CD4-positive, alpha-beta T cell treated with Interleukin-2 at 100 ng/mL for 4 hours (primary cell): ENCODE measurements at places on chromosomes 6 and 20.

- no peak for DNase-seq
These were observed 108.5 kb upstream of the RALGAPA2 start for GRCh38 chr20:20820785-20821483.

DNA sequence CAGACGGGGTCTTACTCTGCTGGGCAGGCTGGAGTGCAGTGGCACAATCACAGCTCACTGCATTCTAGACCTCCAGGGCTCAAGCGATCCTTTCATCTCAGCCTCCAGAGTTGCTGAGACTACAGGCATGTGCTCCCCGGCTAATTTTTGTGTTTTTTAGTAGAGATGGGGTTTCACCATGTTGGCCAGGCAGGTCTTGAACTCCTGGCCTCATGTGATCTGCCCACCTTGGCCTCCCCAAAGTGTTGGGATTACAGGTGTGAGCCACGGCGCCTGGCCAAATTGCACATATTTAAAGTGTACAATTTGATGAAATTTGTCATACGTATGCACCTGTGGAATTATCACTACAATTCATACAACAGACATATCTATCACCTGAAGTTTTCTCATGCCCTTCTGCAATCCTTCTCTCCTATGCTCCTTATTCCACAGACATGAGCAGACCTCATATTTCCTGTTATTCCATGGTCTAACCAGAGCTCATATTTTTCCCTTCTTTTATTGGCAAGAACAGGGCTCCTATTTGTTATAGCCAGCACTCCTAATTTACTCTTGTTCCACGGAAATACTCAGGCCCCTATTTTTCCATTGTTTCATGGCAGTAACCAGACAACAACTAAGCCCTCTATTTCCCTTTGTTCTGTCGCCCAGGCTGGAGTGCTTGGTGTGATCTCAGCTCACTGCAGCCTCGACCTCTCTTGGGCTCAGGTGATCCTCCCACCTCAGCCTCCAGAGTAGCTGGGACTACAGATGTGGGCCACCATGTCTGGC is 2.2 kb upstream of the CSTL1 start:
- no peak for DNase-seq

- no peak for DNase-seq
These were observed 16.2 kb downstream of the SUN5 start for GRCh38 chr20:32988008-32988407.

GRCh38 chr20:33790566-33790965 is 20.6 kb upstream of the CHMP4B start:
- DNase-seq = no peak

GRCh38 chr6:33126101-33126714 is 50.4 kb downstream of the HLA-DPB1 start:
- peak; percentile 53 for DNase-seq

DNA sequence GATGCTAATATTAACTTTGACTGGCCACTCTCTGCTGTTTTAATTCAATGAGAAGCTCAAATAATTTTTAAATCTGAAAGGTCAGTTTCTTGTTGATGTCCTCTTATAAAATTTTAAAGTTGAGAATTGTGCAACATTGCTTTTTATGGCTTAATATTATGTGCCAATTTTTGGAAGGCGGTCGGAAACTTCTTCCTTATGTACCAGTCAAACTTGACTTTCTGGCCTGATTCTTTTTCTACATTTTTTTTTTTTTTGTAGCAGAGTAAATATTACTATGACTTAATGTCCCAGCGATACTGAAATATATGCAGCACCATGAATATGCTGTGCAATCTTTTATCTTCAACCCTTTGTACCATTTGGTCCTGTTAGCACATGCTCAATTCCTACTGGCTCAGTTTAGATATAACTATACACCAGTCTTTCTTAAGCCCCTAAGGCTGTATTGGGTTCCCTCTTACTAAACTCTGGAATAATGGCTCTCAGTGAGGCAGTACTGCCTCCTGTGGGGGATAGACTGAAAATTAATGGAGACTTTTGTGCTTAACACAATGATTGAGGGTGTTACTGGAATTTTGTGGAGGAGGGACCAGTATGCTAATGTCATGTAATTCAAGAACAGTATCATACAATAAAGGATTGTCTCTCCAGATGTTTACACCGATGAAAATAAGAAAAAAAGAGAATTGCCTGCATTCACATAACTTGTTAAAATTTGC is 156.4 kb upstream of the SYNCRIP start:
- DNase-seq = no peak

DNA sequence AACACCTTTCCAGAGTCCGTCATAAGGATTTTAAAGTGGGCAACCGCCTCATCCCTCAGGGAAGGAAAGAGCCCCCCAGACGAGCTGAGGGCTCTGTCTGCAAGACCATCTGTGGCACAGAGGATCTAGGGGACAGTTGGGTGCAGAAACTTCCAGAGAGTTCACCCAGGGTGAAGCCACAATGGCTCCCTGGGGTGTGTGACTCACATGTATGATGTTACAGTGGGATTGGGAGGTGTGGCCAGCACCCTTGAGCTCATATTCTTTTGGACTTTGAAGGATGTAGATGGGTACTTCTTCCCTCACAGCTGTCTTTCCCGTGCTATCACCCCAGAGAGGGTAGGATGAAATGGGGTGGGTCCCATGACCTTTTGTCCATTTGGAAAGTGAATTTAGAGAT is 95.5 kb downstream of the NCR2 start:
- DNase-seq = no peak

GRCh38 chr6:133590814-133591213 is 298.1 kb upstream of the TCF21 start:
- no peak for DNase-seq

DNA sequence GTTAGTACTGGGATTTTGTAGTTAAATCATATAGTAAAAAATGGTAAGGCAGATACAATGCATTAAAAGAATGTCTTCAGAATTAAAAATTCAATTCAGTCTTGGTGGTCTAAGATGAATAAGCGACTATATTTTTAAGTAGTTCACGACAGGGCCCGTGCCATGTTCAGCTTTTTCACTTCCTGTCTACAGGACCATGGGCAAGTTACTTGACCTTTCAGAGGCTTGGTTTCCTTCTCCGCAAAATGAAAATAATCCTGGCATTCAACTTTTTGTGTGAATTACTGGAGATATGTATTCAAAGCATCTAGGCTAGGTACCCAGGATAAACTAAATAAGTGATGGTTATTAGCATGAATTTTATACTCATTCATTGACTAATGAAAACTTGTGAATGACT is 216.0 kb downstream of the BTBD9 start:
- no peak for DNase-seq

GRCh38 chr20:32975698-32976674 is 28.2 kb downstream of the SUN5 start:
- no peak for DNase-seq
